Stomach (tissue), 19 donors: ENCODE measurements at places on chromosomes 12 and 14. TPM values are rescaled to one million over a fixed set of nuclear protein-coding genes. Genes with fewer than 3 reads are reported as not detected.

DNA sequence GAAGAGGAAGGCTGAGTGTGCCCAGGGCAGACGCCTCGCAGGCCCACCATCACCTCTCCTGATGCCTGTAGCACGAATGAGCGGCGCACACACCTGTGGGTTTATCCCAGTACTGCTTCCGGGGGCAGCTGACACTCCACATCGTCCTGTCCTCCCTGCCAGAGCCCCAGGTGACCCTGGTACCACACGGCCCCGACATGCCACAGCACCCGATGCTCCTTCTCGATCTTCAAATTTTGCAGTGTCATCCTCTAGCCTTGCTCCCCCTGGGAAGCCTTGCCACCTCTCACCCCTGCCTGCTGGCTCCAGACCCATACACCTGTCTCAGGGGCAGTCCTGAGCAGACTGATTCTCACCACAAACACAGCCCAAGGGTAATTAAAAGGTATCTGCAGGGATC lies 40.6 kb downstream of the ANO2 start:
- no peaks in the 10 kb centered on the region for H3K4me1 ChIP-seq
- peaks cover 42% of the 10 kb centered on the region for H3K27me3 ChIP-seq
- no peak for DNase-seq
- H3K27ac ChIP-seq, result no peak overlapping the region

- peaks cover 91% of the 10 kb centered on the region for H3K36me3 ChIP-seq
- no peak for DNase-seq
- no peaks in the 10 kb centered on the region for H3K4me1 ChIP-seq
Observed at GRCh38 chr14:101914083-101914482, 50.3 kb upstream of the DYNC1H1 start.

DNA sequence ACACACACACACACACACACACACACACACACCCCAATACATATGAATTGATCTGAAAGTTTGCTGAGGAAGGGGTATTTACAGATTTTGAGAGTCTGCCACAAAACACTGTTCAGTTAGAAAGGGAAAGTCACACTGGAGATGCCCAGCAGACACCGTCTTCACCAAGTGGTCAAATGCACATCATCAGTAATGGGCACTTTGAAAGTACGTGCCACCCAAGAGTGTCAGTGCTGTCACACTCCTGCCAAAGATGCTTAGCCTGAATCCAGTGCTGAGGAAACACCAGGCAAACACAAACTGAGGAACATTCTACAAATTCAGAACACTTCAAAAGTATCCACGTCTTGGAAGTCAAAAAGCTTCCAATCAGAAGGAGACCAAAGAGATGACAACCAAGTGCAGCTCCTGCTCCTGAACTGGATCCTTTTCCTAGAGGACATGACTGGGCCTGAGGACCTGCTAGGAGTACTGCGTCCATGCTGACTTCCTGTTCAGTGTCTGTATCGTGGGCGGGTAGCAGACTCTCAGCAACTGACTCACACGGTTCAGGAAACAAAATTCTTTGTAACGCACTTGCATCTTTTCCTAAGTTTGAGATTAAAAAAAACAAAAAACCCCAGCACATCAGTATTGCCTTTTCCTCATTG lies 18.6 kb downstream of the PSMC1 start:
- H3K27me3 ChIP-seq, result no peaks in the 10 kb centered on the region
- DNase-seq, result no peak
- peak overlapping the region; percentile 41 for H3K27ac ChIP-seq
- peaks cover 94% of the 10 kb centered on the region for H3K36me3 ChIP-seq
- H3K4me1 ChIP-seq, result no peaks in the 10 kb centered on the region

- no peak for DNase-seq
- peak overlapping the region; percentile 89 for H3K27ac ChIP-seq
- H3K4me3 ChIP-seq, result peak overlapping the region; percentile 71
- no peaks in the 10 kb centered on the region for H3K36me3 ChIP-seq
- H3K27me3 ChIP-seq, result peaks cover 10% of the 10 kb centered on the region
Observed at GRCh38 chr14:95515080-95515489, 1.4 kb downstream of the SYNE3 start.

- DNase-seq, result no peak
- H3K27me3 ChIP-seq, result no peaks in the 10 kb centered on the region
- no peak overlapping the region for H3K4me3 ChIP-seq
- H3K27ac ChIP-seq, result no peak overlapping the region
Observed at GRCh38 chr12:6539314-6539682, 5.0 kb downstream of the GAPDH start.

GRCh38 chr12:4025181-4026019 lies 152.2 kb upstream of the PARP11 start:
- H3K27me3 ChIP-seq, result no peaks in the 10 kb centered on the region
- no peak overlapping the region for H3K4me3 ChIP-seq
- no peak overlapping the region for H3K27ac ChIP-seq

TMEM106C gene
- total RNA-seq, result 79.0 TPM

RNASE7 gene
- total RNA-seq, result not detected

WASHC3 gene
- 56.4 TPM for total RNA-seq

LRP1 gene
- total RNA-seq, result 510 TPM

DNA sequence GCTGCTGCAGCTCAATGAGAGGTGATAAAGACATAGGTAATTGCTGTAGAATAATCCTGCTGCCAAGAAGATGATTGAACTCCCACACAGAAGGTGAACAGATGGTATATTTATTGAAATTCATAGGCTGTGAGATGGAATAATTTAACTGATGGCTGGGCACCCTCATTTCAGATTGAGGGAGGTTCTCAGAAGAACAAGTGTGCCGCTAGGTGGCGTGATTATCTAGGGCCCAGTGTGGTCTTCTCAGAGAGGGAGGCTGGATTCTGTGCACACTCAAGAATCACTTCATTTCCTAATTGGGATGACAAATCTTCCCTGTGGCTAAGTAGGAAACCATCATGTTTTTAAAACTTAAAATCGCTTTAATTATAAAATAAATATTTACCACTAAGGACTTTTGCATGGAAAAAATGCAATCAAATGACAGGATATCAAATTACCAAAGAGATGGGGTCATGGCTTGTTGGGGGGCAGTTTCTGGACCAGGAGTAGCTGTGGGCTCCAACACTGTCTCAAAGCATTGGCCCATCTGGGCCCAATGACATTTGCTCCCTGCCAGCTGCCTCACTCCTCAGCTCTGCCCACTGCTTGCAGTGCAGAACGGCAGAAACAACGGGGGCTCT lies 132.3 kb downstream of the SNAPC1 start:
- no peaks in the 10 kb centered on the region for H3K36me3 ChIP-seq
- H3K4me1 ChIP-seq, result no peaks in the 10 kb centered on the region
- no peak overlapping the region for H3K4me3 ChIP-seq
- H3K27me3 ChIP-seq, result no peaks in the 10 kb centered on the region

- peak; percentile 52 for DNase-seq
- H3K4me3 ChIP-seq, result no peak overlapping the region
- H3K36me3 ChIP-seq, result no peaks in the 10 kb centered on the region
- no peaks in the 10 kb centered on the region for H3K4me1 ChIP-seq
Observed at GRCh38 chr12:63420206-63420644, 248.1 kb downstream of the DPY19L2 start.

DNA sequence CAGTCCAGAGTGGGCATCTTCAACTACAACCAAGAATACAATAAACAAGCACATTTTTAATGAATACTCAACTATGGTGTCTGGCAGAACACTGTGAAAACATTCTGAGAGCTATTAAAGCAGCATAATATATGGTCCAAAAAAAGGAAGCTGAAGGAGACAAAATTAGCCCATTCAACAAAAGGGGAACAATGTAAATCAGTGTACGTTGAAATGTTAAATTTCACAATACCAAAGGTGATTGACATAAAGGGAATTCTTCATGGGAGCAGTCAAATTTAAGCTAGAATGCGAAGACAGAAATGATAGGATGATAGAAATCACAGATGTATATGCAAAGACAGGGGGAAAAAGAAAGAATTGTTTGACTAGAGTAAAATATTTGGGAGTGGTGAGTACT lies 41.3 kb upstream of the SYCP3 start:
- no peaks in the 10 kb centered on the region for H3K4me1 ChIP-seq
- no peak for DNase-seq
- peaks cover 49% of the 10 kb centered on the region for H3K36me3 ChIP-seq
- H3K27ac ChIP-seq, result no peak overlapping the region
- no peaks in the 10 kb centered on the region for H3K27me3 ChIP-seq

GRCh38 chr12:96199464-96199863 lies 5.3 kb downstream of the ELK3 start:
- H3K4me1 ChIP-seq, result peaks cover 41% of the 10 kb centered on the region
- peak overlapping the region; percentile 91 for H3K27ac ChIP-seq
- no peaks in the 10 kb centered on the region for H3K36me3 ChIP-seq
- DNase-seq, result no peak
